Caki2 (cell line): ENCODE measurements at places on chromosomes 4 and X. TPM values are rescaled to one million over a fixed set of nuclear protein-coding genes. Genes with fewer than 3 reads are reported as not detected.
A peak's percentile ranks its signal among the peaks of the same experiment; 100 is the strongest.

GRCh38 chrX:106862972-106863688, 40.0 kb downstream of the RIPPLY1 start:
- DNase-seq, result no peak

GRCh38 chrX:133454491-133454914, 39.2 kb upstream of the GPC4 start:
- DNase-seq, result no peak

DNA sequence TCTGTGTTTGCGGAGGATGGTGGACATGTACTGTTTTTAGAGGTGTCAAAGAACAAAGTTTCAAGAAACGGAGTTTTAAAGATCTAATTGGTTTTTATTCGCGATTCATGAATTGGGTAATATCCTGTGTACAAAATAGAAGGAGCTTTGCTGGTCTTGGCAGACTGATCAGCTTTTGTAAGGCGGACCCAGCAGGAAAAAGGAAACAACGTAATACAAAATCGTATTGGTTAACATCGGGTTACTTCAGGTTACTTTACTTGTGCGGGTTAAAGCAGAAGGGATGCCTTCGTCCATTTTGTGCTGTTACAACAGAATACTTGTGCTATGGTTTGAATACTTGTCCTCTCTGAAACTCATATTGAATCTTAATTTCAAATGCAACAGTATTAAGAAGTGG, 11.4 kb upstream of the NYX start:
- DNase-seq, result no peak

DNA sequence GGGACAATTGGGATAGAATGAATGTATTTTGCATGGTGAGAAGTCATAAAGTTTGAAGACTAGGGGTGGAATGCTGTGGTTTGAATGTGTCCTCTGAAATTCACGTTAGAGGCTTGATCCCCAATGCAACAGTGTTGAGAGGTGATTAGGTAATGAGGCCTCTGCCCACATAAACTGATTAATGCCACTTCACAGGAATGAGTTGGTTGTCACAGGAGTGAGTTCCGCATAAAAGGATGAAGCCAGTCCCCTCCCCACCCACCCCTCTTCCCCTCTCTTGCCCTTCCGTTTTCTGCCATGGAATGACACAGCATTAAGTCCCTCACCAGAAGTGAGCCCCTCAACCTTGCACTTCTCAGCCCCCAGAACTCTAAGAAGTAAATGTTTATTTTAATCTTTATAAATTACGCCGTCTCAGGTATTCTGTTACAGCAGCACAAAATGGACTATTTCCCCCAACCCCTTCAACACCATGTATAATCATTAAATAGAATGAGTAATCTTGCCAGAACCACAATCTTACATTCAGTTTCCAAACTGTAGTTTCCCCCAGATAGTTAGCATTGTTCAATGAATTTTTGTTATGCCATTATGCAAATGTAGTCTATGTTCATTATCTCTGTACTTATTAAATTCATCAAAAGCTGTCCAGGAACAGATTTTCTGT, 5.5 kb upstream of the MMAA start:
- no peak for DNase-seq

DNA sequence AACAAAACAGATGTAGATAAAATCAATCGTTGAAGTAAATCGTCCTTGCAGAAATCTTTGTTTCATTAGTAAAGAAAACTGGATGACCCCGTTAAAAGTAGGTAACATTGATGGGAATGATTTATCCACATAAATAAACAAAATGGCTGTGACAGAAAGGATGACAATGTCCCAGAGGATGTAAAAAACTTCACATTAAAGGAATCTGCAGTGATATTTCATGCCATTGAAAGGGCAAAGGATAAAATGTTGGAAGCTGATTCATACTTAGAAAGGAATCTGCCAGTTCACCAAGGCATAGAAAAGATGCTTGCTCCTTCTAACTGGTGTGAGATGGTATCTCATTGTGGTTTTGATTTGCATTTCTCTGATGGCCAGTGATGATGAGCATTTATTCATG, 24.2 kb upstream of the EPGN start:
- peak; percentile 95 for DNase-seq

DNA sequence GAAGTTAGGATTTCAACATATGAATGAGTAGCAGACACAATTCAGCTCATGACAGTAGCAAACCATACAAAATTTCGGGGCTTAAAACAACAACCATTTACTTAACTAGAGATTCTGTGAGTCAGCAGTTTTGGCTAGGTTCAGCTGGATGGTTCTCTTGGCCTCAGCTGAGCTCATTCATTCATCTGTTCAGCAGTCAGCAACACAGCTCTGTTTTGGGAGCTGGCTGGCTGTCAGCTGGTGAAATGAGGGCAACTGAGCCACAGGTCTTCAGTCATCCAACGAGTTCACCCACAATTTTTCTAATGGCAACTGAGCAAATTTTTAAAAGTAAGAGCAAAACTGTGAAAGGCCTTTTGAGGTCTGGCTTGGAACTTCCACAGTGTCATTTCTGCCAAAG, 2005.1 kb upstream of the AGA start:
- no peak for DNase-seq

DNA sequence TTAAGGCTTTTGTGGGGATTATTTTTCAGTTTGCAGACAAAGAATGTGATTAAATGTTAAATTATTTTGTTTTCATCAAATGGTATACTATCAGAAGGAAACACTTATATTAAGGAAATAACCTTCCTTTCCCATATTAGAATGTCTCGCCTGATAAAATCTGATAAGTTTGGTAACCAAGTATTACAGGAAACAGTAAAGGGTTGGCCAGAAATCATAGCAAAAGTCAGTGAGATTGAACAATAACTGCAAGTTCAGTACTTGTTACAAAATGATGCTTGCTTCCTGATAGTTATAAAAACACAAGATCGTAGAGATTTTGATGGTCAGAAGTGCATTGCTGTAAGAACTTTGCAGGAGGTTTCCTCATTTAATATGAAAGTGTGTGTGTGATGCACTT, 40.5 kb downstream of the FABP2 start:
- no peak for DNase-seq

DNA sequence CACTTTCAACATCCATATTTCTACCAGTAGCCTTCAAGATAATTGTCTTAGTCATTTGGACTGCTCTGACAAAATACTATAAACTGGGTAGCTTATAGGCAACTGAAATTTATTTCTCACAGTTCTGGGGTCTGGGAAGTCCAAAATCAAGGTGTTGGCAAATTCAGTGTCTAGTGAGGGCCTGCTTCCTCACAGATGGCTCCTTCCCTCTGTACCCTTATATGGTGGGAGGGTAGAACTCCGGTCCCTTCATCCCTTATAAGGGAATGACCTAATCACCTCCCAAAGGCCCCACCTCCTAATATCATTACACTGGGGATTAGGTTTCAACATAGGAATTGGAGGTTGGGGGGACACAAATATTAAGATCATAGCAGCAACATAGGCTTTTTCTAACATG, 7.4 kb upstream of the TBC1D25 start:
- no peak for DNase-seq

GRCh38 chr4:1590244-1590643, 93.9 kb downstream of the FAM53A start:
- DNase-seq, result no peak

DNA sequence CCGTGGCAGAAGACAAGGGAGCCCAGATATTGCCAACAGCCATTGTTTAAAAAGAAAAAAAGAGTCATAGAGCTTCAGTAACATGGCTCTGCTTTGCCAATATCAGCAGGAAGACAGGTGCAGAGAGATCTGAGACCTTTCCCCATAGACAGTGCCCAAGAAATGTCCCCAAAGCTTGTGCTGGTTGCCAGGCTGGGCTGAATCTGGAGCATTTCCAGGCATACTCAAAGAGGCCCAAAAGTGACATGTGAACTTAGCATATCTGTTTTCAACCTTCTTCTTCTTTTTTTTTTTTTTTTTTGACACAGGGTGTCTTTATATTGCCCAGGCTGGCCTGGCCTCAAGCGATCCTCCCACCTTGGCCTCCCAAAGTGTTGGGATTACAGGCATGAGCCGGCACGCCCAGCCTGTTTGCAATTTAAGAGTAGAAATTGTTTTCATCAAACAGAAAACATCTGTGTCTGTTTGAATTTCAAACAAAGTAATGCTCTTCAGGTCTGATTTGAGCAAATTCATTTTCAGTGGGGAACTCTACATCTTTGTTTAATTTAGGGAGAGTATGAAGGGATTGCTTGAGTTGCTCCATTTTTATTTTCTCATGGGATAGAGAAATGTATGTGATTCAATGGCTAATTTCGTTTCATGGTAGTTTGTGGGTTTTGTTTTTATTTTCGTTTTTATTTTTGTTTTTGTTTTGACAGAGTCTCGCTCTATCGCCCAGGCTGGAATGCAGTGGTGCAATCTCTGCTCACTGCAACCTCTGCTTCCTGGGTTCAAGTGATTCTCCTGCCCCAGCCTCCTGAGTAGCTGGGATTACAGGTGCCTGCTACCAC, 56.6 kb upstream of the RBM47 start:
- DNase-seq, result no peak

WDR17 gene
- total RNA-seq, result 0.52 and 0.91 TPM in 2 replicates

DNA sequence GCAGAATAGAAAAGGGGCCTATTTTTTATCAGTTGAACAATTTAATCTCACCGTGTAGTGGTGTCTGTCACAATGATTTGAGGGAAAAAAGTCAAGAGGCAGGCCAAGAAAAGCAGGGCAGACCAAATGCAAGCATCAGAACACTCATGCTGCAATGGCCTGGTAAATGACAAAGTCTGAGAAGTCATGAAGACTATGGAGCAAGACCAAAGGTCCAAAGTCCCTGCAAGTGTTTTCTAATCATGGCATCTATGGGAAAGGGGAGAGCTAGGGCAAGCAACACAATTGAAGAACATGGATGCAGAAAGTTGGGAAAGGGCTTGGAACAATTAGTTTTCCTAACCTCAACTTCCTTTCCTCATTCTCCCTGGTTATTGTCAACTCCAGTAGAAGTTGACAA, 147.7 kb upstream of the TLL1 start:
- no peak for DNase-seq

DNA sequence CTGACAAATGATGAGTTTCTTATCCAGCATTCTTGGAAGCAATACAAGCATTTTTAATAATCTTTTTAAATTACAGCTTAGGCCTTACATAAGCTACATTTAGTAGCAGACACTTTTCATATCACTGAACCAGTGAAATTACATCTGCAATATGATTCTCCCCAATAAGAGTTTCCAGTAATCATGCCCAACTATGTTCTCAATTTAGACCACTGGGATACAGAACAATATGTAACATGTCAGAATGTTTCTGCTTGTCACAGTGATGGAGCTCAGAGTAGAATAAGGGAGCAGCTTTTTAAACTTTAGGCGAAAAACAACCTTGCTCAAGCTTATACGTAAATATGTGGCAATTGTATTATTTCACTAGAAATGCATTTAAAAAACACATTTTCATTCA, 1132.2 kb downstream of the FAT4 start:
- no peak for DNase-seq

MRPL1 gene
- 21.9 and 28.1 TPM in 2 replicates for total RNA-seq

GLRA2 gene
- total RNA-seq, result 1.1 and 1.3 TPM in 2 replicates

CXorf51B gene
- total RNA-seq, result not detected in 2 replicates

- DNase-seq, result no peak
These were observed 51.7 kb upstream of the SLC10A4 start for GRCh38 chr4:48431401-48431800.

DNA sequence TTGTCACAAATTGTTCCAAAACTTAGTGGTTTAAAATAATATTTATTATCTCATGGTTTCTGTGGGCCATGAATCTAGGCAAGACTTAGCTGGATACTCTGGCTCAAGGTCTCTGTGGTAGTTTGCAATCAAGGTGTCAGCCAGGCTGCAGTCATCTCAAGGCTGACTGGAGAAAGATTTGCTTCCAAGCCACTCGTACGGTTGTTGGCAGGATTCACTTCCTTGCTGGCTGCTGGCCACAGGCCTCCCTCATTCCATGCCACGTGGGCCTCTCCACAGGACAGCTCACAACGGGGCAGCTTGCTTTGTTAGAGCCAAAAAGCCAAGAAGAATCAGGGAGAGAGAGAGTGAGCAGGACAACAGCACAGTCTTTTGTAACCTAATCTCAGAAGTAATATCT, 101.4 kb downstream of the WWC2 start:
- DNase-seq, result peak; percentile 34

DNA sequence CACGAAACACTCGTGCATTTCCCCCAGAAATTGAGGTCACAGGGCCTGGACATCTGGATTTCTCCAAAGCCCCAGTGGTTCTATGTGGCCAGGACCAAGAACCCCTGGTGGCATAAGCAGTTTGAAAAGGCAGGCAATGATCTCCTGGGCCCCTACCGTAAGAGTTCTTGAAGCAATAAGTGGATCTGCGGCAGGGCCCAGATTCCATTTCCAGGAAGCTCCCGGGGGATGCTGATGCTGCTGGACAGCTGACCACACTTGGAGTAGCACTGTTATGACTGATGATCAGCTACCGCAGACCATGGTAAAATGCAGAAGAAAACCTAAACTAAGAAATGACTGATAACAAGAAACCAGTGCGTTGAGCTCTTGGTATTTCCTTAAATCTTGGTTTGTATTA, 27.8 kb downstream of the SMS start:
- DNase-seq, result no peak

GAGE12E gene
- total RNA-seq, result not detected in 2 replicates

DNA sequence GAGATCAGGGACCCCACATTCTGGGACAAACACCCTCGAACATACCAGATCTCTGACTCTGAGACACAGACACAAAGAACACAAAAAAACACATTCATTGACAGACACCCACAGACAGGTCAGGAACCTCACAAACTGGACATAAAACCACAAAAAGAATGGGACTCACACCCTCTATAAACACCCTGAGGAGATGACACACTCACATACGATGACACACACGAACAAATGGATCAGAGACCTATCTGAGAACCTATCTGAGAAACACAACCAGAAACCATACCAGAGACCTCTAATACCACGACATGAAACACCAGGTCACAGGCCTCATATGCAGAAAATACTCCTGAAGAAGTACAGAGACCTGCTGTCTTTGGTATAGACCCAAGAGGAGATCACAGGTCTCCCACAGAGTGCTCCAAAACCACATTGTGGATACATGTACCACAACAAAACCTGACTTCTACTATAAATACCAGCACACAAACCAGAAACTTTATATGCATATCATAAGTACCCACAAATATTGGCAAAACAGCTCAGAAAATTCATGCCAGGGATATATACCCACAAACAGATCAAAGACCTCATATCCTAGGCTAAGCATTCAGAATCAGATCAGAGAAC, 19.5 kb downstream of the SUV39H1 start:
- DNase-seq, result no peak

SPANXC gene
- not detected in 2 replicates for total RNA-seq

AMELX gene
- total RNA-seq, result not detected in 2 replicates

H2BW2 gene
- not detected in 2 replicates for total RNA-seq

GRCh38 chr4:7837597-7838135, 102.0 kb downstream of the AFAP1 start:
- no peak for DNase-seq

OGT gene
- total RNA-seq, result 32.9 and 54.2 TPM in 2 replicates

DNA sequence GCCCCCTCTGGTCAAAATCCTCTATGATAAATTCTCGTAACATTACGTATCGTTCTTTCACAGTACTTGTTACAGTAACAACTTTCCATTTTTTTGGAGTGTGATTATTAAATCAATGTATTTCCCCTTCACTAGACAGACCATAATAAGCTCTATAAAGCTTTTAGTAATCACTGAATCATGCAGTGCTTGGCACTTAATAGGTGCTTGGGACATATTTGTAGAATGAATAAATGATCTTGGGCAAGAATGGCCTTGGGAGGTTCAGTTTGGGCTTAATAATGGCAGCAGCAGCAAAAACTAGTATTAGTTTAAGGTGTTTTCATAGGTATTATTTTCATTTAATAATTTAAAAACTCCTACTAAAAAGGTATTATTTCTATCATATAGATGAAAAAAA, 33.4 kb upstream of the SFRP2 start:
- no peak for DNase-seq
